ENCODE measurements at places on chromosomes 7 and 10. TPM values are rescaled to one million over a fixed set of nuclear protein-coding genes. Genes with fewer than 3 reads are reported as not detected.

The ZPBP gene
- not detected for total RNA-seq

The TMEM229A gene
- not detected for total RNA-seq

The FGFR2 gene
- 0.17 TPM for total RNA-seq

The IPMK gene
- 7.1 TPM for total RNA-seq

The TRPV5 gene
- total RNA-seq, result not detected

The ENO4 gene
- 0.29 TPM for total RNA-seq

The TRIM24 gene
- total RNA-seq, result 6.8 TPM

The LIPJ gene
- not detected for total RNA-seq

The MYO3A gene
- not detected for total RNA-seq

The NPFFR1 gene
- not detected for total RNA-seq

The STRIP2 gene
- 5.1 TPM for total RNA-seq

The FOXK1 gene
- total RNA-seq, result 29.5 TPM

The SFMBT2 gene
- 5.2 TPM for total RNA-seq

The SMKR1 gene
- total RNA-seq, result not detected

The GJD4 gene
- total RNA-seq, result not detected

The ADO gene
- 26.1 TPM for total RNA-seq

The CYP26C1 gene
- not detected for total RNA-seq

The NME8 gene
- not detected for total RNA-seq

The GNAI1 gene
- 37.1 TPM for total RNA-seq

The NCF1 gene
- not detected for total RNA-seq

The IRF5 gene
- 0.83 TPM for total RNA-seq

The GLUD1 gene
- 356 TPM for total RNA-seq

The GIMAP4 gene
- 2.0 TPM for total RNA-seq

The PRTFDC1 gene
- 71.3 TPM for total RNA-seq

The AHR gene
- 90.5 TPM for total RNA-seq

The AKR1C8 gene
- not detected for total RNA-seq

The CCL24 gene
- not detected for total RNA-seq

The FLNC gene
- 462 TPM for total RNA-seq

The BLNK gene
- not detected for total RNA-seq

The PRF1 gene
- not detected for total RNA-seq

The FGL2 gene
- total RNA-seq, result 29.9 TPM

The PAPOLB gene
- 0.15 TPM for total RNA-seq

The CPN1 gene
- total RNA-seq, result not detected

The LRRC17 gene
- total RNA-seq, result 82.2 TPM

The ITGA8 gene
- total RNA-seq, result 5.8 TPM

The CYP3A4 gene
- not detected for total RNA-seq

The CRHR2 gene
- total RNA-seq, result not detected

The LFNG gene
- 0.44 TPM for total RNA-seq

The MRLN gene
- not detected for total RNA-seq

The FKBP9 gene
- 372 TPM for total RNA-seq

The CLEC2L gene
- total RNA-seq, result 0.17 TPM

The GARIN1A gene
- total RNA-seq, result 1.5 TPM

The TAS2R41 gene
- total RNA-seq, result 0.17 TPM

The PPP1R3A gene
- not detected for total RNA-seq

The TFEC gene
- 0.17 TPM for total RNA-seq

The NPC1L1 gene
- 0.17 TPM for total RNA-seq

The PIK3CG gene
- not detected for total RNA-seq

All from smooth muscle cell of trachea (primary cell).